ENCODE measurements at places on chromosomes 16 and 17.

- no peak for DNase-seq
Measured at GRCh38 chr16:340370-341091, 12.0 kb downstream of the AXIN1 start.

DNA sequence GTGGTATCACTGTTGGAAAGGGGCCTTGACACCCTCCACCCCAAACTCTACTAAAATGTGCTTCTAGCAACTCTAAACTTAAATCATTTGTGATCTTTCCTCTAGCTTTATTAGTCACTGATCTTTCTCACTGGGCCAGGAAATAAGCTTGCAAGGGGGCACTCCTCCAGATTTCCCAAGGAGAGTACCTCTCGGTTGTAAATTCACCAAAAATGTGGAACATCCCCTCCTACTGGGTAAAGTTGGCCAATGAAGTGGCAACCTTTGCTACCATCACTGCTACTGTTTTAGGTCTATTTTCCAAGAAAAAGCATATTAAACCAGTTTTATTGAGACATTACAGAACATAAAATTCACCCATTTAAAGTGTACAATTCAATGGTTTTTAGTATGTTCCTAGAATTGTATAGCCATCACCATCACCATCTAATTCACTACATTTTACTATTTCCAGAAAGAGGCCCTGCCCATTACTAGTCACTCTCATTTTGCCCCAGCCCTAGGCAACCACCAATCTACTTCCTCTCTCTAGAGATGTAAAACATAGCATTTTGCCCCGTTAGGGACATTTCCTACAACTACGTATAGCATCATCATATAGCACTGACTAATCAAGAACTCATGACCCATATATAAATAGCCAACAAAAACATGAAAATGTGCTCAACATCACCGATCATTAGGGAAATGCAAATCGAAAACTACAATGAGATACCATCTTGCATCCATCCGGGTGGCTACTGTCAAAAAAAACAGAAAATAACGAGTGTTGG, 44.6 kb upstream of the ADCY9 start:
- DNase-seq, result no peak

GRCh38 chr17:20852239-20852989, 190.4 kb downstream of the USP22 start:
- no peak for DNase-seq

DNA sequence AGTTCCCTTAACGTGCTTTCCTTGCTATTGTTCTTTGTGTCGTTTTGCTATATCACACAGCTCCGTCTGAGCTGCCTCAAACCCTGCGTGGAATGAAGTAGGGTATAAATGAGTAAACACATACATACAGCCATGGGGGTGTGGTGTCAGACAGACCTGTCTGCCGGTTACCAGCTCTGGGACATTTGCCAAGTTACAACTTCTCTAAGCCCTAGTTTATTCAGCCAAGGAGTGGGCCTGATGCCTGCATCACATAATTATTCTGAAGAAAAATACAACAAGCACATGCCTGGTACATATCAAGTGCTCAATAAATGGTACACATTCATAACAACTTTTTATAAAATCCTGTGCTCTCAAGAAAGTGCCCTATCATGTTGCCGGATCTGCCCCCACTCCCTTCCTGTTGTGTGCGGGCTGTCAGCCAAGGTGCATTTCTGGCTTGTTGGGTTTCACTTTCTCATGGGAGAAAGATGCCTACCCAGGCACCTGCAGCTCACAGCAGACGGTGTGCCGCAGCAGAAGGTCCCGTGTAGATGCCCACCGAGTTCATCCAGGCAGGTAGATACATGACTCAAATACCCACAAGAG, 30.5 kb downstream of the SMPD3 start:
- peak; percentile 68 for DNase-seq

GRCh38 chr16:86176462-86176861, 277.5 kb downstream of the IRF8 start:
- DNase-seq, result no peak

DNA sequence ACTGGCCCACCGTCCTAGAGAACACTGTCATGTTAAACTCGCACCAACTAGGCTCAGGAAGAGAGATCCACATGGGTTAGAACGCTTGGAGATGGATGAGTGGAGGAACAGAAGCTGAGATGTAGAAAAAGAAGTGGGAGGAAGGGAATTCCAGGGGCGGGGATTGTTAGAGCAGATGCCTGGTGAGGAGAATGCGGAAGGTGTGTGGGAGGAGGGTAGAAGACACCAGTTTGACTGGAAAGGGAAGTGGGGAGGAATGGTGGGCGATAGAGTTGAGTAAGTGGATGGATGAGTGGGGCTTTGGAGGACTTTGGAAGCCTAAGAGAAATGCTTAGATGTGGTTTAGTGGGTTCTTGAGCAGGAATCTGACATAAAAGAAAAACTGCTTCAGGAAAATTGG, 37.4 kb downstream of the DHX38 start:
- DNase-seq, result no peak

DNA sequence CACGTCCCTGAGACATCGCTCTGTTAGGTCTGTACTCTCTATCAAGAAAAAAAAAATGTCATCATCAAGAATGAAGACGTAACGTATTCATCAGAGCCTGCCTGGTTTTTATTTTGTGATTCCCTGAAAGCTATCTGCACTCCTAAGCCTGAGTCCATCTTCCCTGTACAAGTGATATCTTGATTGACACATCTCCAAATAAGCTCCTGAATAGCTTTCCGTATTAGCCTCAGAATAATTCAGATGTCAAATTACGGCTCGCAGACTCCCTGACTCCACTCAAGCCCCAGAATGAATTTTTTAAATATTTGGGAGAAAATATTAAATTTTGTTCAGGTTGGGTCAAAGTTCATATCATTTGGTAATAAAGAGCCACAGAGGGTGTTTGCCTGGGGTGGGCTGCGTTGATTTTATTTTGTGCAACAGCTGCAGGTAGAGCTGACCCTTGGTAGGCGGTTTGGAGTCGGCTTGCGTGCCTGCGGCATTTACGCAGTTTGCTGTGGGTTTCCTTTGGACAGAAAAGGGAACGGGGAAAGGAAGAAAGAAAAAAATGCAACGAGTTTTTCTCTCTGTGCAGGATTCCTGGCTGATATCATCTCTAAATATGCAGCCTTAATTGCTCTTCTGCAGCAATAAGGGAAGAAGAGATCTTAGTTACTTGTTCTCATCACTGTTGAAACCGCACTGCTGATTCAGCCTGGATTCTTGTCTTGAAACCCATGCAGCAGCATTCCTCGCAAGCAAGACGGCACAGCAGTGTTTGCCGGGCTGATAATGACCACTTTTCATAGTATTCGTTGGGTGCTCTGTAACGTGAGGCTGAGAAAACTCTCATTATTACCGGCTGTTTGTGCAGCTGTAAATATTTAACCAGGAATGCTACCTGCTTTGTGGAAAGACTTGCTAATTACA, 114.7 kb downstream of the IRX3 start:
- no peak for DNase-seq

- DNase-seq, result no peak
Measured at GRCh38 chr17:64015447-64015846, 5.0 kb downstream of the ICAM2 start.

DNA sequence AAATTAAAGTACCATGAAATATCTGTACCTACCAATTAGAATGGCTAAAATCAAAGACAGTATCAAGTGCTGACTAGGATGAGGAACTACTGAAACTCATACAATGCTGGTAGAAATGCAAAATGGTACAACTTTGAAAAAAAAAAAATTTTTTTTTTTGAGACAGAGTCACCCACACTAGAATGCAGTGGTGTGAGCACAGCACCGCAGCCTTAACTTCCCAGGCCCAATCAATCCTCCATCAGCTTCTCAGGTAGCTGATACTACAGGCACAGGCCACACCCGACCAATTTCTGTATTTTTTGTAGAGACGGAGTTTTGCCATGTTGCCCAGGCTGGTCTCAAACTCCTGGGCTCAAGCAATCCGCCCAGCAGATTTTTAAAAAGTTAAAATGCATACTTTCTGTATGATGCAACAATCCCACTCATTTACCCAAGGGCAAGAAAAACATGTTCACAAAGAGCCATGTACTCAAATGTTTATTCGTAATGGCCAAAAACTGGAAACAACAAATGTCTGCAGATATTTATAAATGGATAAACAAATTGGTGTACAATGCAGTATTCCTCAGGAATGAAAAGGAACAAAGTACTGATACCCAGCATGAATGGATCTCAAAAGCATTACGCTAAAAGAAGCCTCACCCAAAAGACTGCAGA, 8.7 kb downstream of the SMURF2 start:
- no peak for DNase-seq

GRCh38 chr17:79808763-79809529, 12.1 kb upstream of the CBX8 start:
- peak; percentile 64 for DNase-seq

GRCh38 chr16:15610369-15610871, 32.5 kb downstream of the MARF1 start:
- no peak for DNase-seq

- no peak for DNase-seq
Measured at GRCh38 chr17:45951403-45951802, 47.6 kb upstream of the STH start.

DNA sequence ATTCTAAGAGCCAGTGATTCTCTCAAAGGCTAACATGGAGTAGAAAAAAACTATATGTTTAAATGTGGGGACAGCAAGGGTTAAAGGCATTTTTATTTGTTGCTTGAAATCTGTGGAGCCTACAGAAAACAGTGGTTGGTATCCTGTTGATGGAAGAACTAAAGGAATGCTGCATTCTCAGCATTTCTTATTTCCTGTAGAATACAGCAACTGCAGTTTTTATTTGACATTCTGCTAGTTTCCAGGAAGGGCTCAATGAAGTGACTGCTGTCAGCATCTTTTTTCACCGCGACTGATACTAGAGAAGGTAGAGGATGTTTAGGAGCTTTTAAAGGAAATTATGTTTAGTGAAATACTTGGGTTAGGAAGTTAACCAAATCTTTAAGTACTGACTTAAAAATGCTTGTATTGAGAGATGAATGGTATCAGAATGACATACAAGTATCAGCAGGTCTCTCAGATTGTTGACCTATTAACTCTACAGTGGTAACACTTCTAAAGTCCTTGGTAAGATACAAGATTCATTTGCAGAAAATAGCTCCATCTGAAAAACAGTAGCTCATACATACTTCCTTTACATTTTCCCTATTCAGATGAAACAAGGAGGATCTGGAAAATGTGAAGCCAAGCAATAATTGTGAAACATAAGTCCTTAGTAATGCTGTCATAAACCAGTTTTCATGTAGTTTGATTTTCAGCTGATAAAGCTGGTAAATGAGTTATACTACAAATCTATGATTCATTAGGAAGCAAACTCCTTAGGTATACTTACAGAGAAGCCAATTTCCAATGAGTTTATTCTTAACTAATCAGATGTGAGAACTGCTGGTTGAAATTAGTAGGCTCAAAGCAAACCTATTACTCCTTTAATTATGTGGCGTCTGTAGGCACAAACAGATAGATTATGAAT, 15.2 kb downstream of the CLTC start:
- DNase-seq, result no peak

DNA sequence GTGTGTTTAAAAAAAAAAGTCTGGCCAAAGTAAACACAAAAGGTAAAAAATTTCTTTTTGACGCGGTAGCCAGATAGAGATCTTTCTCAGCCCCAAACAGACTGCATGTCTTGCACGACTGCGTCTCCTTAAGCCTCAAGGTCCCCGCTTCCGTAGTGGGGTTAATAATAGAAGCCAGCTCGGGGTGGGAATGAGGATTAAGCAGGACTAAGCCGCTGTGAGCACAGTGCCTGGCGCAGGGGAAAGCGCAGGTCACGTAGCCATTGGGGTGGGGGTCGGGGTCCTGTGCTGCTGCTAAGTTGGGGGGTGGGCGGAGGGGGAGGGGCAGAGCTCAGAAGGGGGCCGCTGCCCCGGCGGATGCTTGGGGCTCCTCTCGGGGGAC, 521 bp downstream of the GGA2 start:
- no peak for DNase-seq

GRCh38 chr17:78839235-78839761, 1.3 kb downstream of the USP36 start:
- no peak for DNase-seq

DNA sequence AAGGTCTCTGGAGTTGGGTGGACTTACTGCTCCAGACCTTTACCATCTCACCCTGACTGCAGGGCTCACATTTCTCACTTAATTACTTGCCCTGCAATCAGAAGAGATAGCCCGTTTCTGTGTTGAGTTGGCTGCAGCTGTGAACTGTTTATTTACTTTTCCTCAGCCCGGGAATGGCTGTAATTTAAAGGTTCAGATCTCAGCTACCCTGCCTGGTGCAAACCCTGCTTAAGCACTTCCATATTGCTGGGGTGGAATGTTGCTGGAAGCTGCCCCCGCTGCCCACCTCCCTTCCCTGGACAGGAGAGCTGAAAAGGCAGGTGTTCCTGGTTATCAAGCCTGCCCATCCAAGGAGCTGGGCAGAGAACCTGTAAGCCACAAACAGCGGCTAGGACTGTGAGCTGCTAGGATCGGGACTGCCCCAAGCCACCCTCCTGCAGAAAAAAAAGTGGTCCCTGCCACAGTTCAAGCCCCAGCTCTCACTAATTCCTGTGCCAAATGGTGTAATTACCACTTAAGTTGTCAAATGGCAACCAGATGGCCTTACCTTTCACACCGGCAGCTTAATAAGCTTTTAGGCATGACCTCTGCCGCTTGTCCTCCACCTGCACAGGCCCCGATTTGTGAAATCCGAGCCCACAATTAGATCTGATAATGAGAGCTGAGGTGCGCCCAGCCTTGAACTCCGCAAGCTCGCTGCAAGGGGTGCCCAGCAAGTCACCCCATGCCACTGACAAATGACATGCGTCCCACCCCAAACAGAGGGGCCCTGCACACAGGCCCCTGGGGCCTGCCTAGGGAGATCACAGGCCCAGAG, 269.8 kb downstream of the C16orf95 start:
- DNase-seq, result no peak

DNA sequence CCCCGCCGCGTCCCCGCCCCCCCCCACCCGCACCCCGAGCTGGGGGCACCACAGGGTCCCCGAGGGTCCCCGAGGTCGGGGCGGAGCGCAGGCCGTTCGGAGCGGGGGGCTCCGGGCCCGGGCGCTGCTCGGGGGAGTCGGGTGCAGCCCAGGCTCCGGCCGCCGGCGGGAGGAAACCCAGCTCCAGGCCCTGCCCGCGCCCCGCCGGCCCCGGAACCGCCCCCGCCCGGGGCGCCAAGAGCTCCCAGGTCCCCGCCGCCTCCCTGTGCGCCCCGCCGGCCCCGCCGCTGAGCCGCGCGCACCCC, 33.2 kb upstream of the RPH3AL start:
- no peak for DNase-seq

- DNase-seq, result no peak
Measured at GRCh38 chr17:29176558-29177351, 3.4 kb downstream of the MYO18A start.
